ENCODE measurements at places on chromosomes 12 and 14.

DNA sequence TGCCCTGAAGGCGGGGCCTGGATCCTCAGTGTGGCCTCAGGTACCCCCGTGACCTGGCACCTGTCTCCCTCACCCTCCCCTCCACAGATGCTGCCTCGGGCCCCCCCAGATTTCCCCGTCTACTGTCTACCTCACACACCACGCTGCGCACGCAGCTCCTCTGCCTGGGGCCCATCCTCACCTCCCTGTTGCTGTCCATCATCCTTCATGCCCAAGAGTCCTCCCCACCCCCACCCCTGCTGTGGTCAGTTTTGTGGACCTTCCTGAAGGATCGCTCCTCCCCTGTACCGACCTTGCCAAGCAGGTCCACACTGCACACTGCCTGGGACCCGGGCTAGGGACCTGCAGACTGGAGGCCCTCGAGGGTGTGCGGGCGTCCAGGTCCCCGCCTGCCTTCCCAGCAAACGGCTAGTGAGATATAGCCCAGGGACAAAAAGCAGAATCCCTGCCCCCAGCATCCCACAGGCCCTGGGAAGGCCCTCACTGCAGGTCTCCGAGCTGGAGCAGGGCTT, 197.4 kb upstream of the DIO3 start:
- DNase-seq, result no peak

DNA sequence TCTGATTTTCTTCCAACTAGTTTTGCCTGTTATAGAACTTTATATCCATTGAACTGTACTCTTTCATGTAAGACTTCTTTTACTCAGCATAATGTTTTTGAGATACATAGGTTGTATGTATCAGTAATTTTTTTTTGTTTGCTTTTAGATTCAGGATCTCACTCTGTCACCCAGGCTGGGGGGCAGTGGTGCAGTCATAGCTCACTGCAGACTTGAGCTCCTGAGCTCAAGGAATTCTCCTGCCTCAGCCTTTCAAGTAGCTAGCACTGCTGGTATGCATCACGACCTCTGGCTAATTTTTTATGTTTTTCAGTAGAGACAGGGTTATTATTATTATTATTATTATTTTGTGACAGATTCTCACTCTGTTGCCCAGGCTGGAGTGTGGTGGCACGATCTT, 65.0 kb upstream of the DDHD1 start:
- no peak for DNase-seq

- no peak for DNase-seq
Observed at GRCh38 chr14:92693998-92694795, 54.2 kb downstream of the LGMN start.

DNA sequence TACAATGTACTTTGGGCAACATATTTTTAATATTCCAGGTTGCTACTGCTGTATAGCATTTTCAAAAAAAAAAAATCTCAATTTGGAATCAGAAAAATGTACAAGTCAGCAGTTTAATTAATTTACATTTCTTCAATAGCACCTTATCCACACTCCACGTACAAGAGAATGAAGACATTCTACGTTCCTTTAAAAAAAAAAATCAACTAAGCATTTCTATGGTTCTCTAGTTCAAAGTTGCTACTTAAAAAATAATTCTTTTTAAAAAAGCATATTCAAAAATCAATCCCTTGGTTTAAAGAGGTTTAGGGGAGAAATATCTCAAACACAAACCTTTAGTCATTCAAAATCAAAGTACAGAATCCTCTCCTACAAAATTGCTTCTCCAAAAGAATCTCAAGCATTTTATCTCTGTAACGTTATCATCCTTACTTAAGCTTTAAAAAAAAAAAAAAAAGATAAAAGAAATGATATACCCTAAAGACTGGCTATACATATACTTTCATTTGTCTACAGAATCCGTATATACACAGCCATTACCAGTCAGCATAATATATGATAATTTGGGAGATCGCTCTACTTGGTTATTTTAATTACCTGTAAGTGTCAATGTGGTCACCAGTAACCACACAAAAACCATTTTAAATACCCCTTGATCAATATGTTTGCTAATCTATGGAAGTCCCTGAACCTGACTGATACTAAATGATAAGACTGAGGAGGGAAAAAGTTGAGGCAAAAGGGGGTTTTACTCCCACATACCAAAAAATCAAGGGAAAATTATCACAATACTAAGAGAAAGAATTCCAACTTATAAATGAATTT, 2.7 kb downstream of the MED13L start:
- no peak for DNase-seq

DNA sequence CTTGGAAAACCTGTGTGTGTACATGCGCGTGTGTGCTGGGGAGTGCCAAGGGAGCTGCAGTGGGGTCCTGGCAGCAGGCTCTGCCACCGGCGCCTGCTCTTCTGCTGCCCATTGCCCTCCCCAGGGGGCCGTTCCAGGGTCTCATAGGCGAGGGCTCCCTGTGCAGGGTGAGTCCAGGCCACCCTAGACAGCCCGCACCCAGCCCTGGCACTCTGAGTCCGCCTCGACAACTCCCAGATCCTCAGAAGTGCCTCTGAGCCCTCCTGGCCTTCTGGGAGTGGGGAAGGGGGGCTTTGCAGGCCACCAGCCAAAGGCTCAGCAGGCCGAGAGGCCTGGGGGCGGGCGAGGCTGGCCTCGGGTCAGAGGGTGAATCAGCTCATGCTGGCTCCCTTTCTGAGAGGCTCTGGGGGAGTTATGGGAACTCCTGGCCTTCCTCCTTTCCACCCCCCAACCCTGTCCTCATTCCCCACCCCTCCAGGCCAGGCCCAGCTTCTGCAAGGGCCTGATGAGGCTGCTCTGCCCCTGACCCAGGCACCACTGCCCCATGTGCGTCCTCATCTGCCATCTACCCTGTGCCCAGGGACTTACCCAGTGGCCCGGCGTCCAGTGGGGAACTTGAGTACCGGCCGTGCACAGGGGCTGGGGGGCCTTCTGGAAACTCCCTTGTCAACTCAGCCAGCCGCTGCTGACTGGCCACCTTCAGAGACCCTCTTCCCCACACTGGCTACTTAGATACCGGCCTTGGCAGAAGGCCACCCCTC, 2.1 kb upstream of the TEDC1 start:
- DNase-seq, result no peak

- no peak for DNase-seq
Observed at GRCh38 chr12:32466986-32467711, 67.8 kb downstream of the FGD4 start.

DNA sequence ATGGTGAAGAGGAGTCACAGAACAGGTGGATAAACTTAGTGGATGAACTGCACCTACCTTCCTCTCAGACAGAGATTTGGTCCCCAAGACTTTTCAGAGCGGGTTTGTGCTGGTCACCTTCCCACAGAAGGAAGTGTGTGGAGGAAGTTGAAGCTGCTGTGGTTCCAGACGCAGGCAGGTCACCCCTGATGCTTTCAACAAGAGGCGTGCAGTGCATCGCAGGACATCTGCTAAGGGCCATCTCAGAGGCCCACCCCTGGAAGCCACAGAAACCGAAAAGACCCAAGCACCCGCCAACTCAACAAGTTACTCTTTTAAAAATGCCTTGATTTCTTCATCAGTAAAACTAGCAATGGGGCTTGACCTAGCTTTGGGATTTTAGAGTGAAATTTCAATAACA, 1.0 kb upstream of the GPX2 start:
- DNase-seq, result no peak

DNA sequence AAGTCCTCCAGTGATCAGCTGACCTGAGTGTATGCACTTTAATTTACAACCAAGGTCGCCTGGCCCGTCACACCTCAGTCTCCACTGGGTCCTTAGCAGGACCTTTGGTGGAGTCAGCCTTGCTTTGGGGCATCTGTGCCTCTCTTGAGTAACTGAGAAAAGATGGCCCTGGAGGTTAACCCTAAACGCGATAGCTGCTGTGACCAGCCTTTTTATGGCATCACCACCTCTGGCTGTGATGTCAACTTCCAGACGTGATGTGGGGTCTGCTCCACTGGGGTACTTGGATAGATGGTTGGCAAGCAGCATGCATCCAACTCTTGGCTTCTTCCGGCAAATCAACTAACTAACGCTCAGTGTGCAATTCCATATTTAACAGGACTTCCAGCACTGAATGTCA, 122.8 kb upstream of the RTL1 start:
- DNase-seq, result no peak

DNA sequence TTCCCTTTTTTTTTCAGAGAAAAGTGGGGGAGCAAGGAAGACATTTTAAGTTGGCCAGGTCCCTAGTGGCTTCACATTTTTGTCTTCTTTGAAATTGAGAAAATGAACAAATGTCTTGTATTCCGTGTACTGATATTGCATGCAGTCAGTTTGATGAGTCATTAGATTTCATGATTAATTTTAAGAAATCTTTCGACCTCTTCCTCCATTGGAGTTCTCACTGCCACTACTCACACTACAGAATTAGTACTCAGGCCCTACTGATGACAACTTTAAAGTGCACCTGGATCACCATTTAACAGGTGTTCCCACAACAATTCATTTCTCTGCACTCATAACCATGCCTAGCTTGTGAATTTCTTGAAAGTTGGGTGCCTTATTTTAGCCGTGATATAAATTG, 50.5 kb downstream of the SAMD4A start:
- DNase-seq, result no peak

- DNase-seq, result no peak
Observed at GRCh38 chr12:43540470-43540869, 11.5 kb downstream of the ADAMTS20 start.

DNA sequence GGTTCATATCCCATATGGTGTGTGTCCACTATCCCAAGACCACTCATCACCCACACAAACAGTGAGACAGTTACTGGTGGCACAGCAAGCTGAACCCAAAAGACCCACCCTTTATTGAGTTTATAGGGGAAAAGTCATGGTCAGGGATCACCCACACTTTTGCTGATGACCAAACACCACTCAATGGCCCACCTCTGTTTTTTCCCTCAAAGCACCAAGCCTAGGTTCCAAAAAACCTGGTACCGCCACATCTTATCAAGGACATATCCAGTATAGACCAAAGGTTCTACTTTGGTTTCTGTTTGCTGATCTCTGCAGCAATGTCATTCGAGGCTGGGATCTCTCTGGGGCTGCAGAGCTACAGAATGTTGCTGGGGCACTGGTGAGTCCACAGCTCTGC, 19.7 kb upstream of the OR6S1 start:
- DNase-seq, result no peak

DNA sequence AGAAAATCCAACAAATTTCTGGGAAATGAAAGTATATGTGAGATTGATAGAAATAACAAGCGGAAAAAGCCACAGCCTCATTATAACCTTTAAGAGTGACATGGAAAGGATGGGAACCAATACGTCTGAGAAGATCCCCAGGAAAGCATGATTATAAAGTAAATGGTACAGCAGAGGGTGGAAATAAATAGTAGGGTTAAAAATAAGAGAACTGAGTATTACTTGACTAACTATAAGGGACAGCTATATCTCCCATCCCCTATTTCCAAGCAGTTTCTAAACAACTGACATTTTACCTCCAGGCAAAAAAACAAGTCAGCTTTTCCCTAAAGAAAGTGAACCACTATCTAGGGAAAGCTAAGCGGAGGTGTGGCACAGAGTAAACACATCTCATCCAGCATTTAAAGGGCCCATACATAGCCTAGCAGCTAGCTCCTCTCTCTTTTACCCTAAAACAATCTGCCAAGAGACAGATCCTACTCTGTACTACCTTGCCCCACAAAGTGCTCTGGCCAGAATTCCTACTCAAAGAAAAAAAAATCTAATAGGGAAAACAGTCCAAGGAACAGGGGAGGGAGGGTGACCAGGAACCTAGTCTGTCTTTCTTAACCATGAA, 11.2 kb downstream of the OSBPL8 start:
- DNase-seq, result no peak

- no peak for DNase-seq
Observed at GRCh38 chr12:67681105-67681778, 32.7 kb downstream of the DYRK2 start.

DNA sequence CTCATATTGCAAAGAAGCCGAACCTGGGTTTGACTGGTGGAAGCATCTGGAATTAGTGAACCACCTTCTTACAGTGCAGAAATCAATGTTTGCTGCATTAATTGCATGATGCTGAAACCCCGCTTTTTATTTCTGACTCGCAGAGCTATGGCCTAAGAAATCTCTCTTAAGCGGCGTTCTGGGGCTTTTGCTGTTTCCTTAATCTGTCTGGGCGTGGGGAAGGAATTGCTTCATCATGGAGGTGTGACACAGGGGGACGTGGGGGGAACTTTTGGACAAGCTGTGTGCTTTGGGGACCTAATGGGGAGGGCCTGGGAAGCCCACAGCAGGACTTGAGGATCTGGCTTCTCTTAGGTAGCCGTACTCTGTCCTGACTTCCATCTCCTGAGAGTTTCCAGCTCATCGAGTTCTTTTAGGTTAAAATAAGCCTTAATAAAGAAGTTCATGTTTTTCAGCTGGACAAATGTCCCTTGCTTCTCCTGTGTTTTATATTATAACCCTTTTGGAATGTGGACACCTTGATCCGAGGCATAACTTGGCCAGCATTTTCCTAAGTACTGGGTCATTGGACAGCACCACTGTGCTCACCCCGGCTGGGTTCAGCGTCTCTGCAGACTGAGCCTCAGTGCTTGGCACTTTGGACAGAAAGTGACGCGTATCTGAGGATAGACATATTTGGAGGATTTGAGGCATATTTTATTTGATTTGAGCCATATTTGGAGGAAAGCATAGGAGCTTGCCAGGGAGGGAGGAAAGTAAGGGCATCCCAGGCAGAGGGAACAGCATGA, 192.1 kb upstream of the MYL2 start:
- no peak for DNase-seq

- DNase-seq, result no peak
Observed at GRCh38 chr12:49609875-49610154, 4.4 kb upstream of the FAM186B start.

- DNase-seq, result no peak
Observed at GRCh38 chr12:84862186-84862585, 50.4 kb downstream of the SLC6A15 start.

DNA sequence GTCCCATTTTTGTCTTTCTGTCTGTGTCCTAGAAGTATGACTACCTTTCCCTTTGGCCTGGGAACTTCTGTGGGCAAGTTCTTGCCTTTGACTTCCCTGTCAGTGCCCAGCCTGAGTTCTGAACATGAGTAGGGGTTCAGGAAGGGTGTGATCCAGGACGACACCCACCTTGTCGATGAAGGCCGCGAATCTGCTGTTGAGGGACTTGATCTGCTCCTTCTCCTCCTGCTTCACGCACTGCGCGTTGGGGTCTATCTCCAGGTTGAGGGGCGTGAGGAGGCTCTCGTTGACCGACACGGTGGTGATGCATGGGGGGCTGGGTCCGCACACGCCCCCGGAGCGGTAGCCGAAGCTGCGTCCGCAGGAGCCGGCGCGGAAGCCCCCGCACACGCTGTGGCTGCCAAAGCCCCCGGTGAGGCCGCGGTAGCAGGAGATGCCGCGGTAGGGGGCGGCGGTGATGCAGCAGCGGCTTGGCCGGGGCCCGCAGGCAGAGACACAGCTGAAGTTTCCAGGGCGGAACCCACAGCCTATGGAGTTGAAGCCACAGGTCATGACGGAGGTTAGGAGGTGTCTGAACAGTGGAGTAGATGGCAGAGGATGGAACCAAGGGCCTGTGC, at the start of gene KRT83:
Gene KRT83 (minus strand): TSS at position 615 of the 617 bp plus-strand sequence. CDS start 63 bp downstream, at position 552.
- no peak for DNase-seq
